Endodermal cell (in vitro differentiated cells): ENCODE measurements at places on chromosomes 16 and 17.

- DNase-seq = no peak
These were observed 436 bp downstream of the SHPK start for GRCh38 chr17:3635474-3636153.

- peak; percentile 76 for DNase-seq
These were observed 689 bp upstream of the TBC1D24 start for GRCh38 chr16:2473999-2474876.

GRCh38 chr16:2950353-2950724 is 13.7 kb upstream of the KREMEN2 start:
- DNase-seq = no peak

DNA sequence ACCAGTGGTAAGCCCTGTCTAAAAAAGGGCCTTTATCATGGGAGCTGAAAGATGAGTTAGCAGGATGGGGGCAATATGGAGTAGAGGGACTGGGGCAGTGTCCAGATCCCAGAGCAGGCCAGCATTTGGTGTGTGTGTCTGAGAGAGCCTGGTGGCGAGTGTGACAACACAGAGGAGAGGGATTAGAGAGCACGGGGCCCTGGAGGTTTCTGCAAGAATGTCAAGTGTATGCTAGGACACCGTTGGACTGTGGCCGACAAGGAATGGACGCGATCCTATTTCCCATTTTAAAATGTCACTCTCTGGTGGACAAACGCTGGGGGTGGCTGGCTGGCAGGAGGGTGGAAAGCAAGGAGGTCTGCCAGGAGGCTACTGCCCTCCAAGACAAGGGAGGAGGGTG is 12.4 kb downstream of the TAC4 start:
- no peak for DNase-seq

DNA sequence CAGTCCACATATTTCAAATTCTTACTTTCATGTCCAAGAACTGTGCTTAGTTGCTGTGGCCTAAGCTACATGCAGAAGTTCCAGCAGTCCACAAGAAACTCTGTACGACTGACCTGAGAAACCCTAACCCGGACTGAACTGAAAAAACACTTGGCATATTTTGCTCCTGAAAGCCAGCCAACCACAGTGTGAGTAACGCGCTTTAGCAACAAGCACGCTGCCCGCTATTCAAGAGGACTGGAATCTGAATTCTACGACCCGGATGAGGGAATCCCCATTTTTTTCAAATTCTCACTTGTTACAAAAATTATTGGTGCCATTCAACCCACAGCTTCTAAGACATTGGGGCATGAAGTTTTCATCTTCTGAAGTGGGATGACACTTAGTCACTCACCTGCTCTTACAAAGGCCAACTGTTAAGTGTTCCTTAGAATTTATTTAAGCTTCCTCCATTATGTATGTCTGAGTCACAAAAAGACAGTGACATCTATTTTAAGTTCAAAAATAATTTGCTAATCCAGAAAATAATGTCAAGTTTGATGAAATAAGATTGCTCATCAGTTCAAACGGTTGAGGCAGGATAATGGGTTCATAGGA is 78.7 kb downstream of the CDYL2 start:
- no peak for DNase-seq

- DNase-seq = no peak
These were observed 21.2 kb downstream of the CNGB1 start for GRCh38 chr16:57949595-57950238.

- no peak for DNase-seq
These were observed 1.6 kb upstream of the SMARCD2 start for GRCh38 chr17:63843910-63844677.

GRCh38 chr16:76164970-76165558 is 112.1 kb upstream of the CNTNAP4 start:
- no peak for DNase-seq

DNA sequence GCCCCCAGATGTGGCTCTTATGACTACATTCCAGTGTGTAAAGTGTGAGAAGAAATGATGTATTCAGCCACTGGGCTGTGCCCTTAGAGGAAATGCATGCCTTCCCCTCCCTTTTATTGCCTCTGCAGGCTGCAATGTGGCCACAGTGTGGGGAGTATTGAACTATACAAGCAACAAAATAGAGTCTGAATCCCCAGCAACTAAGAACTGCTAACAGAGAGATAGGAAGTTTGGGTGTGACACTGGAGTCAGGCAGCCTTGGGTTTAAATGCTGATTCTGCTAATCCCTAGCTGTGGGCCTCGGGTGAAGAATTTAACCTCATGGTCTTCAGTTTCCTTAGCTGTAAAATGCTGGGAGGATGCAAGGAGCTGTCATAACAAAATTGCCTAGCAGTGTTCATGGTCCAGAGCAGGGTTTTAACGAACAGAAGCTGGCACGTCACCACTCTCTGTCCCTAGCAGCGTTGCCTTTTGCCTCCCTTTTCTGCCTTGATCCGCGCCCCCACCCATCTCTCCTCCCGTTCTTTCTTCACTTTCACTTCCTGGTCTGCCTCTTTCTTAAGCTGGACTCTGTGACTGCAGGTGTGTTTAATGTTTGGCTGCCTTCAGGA is 50.3 kb downstream of the KPNA2 start:
- no peak for DNase-seq

- no peak for DNase-seq
These were observed 184.7 kb downstream of the MYO1D start for GRCh38 chr17:32692179-32692578.

DNA sequence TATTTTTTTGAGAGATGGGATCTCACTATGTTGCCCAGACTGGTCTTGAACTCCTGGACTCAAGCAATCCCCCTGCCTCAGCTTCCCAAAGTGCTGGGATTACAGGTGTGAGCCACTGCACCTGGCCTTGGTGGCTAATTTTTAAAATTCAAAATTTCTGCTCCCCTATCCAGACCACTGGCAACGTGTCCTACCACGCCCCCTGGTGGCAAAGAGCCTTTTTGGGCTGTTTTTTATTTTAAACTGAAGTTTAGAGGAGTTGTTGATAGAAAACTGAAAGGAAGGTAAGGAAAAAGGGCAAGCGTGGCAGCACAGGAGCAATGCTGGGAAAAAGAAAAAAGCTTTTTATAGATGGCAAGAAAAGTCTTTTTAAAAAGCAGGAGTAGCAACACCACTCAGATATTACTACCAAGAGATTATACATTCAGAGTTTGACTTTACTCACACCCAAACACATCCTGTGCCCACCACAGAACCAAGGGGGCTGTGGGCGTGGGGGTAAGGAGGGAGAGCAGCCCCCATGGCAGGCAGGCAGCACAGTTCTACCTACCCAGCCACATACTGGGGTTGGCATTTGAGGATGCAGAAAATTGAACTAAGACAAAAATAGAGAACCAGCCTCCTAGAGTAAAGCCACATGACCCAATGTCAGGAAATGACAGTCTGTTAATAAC is 4.2 kb upstream of the MXRA7 start:
- DNase-seq = peak; percentile 93

DNA sequence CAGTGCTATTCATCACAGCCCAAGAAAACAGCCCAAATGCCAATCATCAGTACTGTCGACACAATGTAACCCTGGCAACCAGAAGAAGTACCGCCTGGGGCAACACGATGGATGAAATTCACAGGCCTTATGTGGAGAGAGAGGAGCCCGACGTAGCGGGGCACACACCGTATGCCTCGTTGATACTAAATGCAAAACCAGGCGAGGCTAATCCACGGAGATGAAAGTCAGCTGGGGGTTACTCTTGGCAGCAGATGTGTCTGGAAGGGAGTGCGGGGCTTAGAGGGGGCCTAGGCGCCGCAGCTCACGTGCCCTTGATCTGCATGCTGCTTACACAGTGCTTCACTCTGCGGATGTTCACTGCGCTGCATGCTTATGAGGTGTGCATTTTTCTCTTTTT is 29.8 kb downstream of the ITGAE start:
- no peak for DNase-seq

GRCh38 chr17:62966426-62967204 is 580 bp downstream of the TANC2 start:
- DNase-seq = peak; percentile 89

GRCh38 chr16:9271841-9272240 is 180.4 kb downstream of the HAPSTR1 start:
- no peak for DNase-seq

GRCh38 chr17:43212641-43213490 is 1.2 kb downstream of the TMEM106A start:
- no peak for DNase-seq

DNA sequence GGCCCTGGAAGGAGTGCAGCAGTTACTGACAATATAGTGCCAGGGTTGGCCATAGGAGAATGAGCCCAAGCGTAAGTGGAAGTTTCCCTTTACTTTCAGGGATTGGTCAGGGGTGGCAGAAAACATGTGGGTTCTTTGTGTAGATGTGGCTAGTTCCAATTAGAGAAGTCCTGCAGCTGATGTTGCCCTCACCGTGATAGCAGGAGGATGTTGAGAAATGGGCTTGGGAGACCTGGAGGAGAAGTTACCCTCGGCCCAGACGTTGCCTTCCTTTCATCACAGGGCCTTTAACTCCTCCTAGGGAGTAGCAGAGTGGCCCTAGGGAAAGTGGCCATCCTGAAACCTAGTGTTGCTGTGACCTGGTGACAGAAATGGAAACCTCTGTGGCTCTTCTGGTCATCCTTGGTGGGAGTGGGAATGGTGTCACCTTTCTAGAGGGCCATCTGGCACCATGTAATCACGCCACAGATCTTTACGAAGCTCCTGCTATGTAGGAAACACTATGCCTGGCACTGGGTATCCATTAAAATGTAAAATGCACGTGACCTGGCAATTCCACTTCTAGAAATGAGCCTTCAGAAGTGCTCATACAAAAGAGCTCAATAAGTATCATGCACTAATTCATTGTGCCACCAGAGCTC is 6.7 kb downstream of the TMEM92 start:
- peak; percentile 39 for DNase-seq

- no peak for DNase-seq
These were observed 39.0 kb downstream of the TK2 start for GRCh38 chr16:66510711-66511601.

DNA sequence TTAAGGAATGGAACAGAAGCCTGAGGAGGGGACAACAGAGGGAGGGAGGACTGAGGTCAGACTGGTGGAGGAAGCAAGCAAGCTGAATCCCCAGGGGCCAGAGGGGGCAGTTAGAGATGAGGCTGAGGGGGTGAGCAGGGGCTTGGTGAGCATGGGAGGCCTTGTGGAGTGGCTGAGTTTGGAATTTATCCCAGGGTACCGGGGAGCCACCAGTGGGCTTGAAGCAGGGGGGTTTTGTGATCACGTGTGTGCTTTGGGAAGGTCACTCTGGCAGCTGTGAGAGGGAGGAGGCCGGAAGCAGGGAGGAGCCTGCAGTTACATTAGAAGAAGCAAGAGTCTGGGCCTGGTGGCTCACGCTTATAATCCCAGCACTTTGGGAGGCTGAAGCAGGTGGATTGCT is 9.8 kb upstream of the CTCF start:
- DNase-seq = no peak

DNA sequence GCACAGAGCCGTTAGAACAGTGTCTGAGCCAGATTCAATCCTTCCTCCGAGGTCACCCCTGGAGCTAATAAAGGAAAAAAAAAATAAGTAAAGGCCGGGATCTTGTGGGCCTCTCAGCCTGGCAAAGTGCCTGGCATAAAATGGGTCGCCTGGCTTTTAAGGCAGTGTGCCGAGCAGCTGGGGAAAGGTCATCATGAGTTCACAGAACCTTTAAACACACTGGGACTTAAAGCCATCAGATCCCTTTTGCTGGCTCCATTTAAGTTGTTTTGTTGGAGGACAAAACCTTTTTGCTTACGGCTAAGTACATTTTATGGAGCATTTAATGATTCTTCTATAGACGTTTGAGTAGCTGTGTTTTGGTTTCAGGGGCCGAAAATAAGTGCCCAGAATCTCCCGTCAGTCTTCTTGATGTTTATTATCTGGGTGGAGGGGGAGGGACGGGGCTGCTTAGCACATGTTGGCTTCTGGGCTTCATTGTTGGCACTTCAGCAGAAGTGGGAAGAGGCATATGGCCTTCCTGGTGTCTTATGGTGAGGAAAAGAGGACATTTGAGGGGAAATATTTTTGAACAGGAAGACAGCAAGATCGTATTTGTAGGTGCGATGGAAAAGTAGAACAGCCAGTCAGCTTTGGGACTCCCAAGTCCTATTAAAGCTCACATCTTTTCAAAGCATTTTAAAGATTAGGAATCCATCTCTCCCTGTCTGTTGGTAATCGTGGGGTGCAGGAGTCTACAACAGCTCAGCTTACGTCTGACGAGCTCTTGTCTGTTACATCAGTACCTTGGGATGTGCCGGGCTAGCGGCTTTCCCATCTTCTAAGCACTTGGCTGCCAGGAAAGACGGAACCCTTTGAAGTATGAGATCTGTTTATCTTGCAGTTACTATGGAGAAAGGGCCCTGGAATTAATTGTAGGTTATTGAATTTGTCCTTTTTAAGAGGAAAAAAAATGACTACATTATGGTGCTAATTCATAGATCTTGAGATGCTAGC is 31.1 kb downstream of the RBFOX1 start:
- DNase-seq = no peak

DNA sequence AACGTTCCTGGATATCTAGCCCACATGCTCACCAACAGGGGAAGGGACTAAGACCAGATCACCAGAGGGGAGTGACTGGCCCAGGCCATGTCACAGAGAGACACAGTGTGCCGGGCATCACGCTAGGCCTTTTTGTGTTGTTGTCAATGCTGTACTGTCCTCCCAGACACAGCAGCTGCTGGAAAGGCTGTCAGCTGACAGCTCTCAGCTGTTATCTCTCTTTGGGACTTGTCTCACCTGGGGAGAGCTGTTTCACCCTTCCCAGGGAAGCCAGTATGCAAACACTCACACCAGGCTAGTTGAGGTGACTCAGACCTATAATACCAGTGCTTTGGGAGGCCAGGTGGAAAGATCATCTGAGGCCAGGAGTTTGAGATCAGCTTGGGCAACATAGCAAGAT is 19.4 kb downstream of the UNC45B start:
- peak; percentile 65 for DNase-seq

DNA sequence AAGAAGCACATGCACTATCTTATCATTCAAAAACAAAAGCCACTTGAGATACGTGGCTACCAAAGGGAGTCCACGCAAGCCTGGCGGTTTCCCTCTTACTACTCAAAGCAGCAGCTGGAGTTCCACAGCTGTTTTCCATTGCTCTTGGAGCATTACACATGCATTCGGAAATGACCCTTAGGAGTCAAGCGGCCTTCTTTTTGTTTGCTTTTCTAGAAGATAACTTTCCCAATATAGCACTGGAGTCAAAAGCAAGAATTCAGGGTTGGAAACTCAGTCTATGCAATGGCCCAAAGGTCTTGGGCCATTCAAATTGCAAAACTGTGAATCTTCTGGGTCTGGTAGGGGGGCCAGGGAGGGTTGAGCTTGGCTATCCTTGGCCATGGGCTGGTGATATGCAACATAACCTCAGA is 97.8 kb upstream of the MAF start:
- DNase-seq = no peak

DNA sequence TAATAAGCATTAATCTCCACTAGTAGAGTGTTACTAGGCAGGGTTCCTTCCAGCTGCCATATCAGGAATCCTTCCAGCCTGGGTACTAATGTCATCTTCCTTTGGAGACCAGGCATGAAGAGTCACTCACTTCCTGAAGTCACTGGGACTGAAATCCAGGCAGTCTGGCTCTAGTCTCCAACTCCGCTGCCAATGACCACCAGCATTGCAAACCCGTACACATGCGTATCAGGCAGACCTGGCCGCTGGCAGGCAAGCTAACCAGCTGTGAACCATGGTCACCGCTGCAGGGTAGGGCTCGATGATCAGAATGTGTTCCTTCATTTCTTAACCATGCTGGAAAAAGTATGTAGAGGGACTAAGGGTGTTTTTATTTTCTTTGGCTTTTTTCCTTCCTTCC is 255.5 kb downstream of the CDH13 start:
- no peak for DNase-seq
